Upper lobe of left lung (tissue), 6 donors: ENCODE measurements at places on chromosomes 11 and 22.

DNA sequence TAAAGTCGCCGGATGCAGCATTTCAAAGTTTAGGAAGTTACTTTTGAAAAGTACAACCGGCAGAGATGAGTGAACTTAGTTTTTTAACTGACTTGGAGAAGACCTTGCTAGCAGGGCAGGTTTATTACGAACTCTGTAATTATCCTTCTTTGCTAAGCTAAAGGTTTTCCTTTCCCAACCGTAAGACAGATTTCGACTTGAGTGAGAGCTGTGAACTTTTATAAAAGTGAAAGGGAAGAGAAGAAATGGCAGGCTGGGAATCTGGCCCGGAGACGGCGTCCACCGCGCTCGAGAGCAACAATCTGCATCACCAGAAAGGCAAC is 659 bp upstream of the TEAD1 start:
- DNase-seq: no peak

GRCh38 chr11:11070976-11071375 is 213.1 kb upstream of the ZBED5 start:
- DNase-seq: no peak

GRCh38 chr22:19891317-19892256 is 36.9 kb upstream of the GNB1L start:
- no peak for DNase-seq

DNA sequence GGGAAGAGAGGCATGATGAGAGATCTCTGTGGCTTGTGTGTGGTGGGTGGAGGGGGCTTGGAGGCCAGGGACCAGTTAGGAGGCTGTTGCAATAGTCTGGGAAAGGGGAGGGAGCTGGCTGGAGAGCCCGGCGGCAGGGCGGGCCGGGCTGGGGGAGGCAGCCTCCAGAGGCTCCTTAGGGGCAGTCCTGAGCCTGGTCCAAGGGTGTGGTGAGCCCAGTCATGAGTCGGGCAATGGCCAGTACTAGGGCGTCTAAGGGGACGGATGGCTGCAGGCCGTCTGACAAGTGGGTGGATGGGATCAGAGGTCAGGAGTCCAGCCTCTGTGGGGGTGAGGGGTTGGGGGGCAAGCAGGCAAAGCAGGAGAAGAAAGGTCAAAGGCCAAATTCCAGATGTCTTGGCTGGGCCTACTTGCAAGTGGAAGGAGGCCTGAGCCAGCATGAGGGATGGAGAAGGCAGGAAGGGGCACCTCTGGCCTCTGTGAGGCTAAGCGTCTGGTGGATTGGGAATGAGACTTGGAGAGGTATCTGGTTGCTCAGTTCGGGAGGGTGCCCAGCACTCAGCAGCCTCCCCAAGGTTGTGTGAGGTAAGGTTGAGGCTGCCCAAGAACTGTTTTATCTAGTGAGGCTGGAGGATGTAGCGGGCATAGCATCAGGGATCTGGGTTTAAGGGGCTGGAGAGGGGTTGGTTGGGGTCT is 6.0 kb upstream of the CD248 start:
- DNase-seq: peak; percentile 78

DNA sequence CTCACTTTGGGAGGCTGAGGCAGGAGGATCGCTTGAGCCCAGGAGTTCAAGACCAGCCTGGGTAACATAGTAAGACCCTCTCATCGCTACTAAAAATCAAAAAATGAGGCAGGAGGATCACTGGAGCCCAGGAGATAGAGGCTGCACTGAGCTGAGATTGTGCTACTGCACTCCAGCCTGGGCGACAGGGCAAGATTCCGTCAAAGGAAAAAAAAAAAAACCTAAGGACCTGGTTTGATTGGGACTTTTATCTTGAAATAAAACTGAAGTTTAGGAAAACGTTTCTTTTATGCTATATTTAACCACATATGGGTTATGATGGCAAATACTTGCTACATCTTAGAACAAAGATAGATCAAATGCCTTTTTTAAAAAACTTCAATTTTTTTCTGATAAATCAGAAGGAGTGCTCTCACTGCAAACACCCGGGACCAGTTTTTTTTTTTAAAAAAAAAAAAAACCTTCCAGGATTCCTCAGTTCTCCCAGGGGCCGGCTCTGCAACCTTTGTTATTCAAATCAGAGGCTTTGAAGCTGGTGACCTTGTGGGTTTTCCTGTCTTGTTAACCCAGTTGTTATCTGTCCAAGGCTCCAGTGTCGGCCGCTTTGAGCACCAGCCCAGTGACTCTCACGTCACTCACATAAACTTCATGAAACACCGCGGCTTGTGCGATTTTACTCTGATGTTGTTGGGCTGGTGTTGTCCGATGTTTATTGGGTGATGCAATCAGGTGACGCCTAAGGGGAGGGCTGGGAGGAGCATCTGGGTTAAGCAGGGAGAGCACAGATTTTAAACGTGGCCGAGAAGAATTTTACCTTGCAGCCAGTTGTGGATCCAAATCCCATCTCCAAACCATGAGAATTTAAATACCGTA is 24.7 kb upstream of the SLC22A12 start:
- DNase-seq: peak; percentile 54

DNA sequence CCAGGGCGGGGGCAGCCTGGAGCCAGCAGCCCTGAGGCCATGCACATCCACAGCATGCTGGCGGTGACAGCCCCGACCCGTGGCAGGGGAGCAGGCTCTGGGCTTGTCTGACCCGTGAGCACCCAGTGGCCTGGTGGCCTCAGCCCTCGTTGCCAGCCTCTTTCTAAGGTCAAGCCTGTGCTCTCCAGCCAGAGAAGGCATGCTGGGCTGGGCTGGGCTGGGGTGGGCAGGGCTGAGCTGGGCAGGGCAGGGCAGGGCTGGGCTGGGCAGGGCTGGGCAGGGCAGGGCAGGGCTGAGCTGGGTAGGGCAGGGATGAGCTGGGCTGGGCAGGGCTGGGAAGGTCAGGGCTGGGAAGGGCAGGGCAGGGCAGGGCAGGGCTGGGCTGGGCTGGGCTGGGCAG is 10.6 kb downstream of the H19 start:
- DNase-seq: no peak

GRCh38 chr11:119450590-119451326 is 27.8 kb upstream of the THY1 start:
- DNase-seq: no peak

DNA sequence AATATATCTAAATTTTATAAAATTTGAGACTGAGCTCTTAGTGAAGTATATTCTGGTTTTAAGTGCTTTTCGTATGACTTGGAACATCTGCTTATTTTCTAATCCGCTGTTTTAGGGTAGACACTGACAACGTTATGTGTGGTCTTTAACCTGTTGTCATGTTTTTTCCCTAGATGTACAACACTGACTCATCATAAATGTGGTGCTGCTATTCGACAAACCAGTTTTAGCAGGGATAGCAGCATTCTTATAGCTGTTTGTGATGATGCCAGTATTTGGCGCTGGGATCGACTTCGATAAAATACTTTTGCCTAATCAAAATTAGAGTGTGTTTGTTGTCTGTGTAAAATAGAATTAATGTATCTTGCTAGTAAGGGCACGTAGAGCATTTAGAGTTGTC is 23.8 kb upstream of the HIKESHI start:
- no peak for DNase-seq

- no peak for DNase-seq
Measured at GRCh38 chr11:35947437-35947836, 3.6 kb downstream of the LDLRAD3 start.

- DNase-seq: no peak
Measured at GRCh38 chr11:35376613-35377012, 42.7 kb downstream of the SLC1A2 start.

DNA sequence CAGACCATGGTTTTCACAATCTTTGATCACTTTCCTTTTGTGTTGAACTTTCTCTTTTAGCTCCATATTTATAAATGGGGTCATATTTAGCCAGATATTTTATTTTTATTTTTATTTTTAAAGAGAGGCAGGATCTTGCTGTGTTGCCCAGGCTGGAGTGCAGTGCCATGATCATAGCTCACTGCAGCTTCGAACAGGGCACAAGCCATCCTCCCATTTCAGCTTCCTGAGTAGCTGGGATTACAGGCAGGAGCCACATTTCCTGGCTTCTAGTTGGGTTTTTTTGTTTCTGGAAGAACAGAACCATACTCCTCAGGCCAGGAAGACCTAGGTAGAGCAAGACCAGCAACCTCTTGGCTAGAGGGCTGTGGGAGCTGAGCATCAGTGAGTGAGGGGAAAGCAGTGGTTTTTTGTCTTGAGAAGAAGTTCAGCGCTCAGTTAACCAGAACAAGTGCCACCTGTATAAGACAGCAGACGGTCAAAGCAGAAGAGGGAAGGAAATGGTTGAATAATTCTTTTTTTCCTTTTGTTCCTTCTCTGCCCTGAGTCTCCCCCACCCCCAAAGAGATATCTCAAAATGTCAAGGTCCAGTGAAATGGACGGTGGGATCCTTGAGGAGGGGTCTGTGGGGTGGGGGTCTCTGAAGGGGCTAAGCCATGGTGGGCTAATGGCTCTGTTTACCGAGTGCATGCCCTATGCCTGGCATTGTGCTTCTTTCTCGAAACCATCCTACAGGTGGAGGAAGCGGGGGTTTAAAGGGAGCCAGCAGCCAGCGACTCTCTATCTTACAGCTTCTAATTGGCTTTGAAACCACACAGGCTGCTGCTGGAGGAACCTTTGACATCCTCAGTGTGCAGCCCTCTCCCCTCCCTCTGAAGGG is 63.0 kb downstream of the PTPRJ start:
- DNase-seq: no peak

GRCh38 chr11:65720211-65720934 is at the start of gene RNASEH2C:
RNASEH2C (minus strand) TSS chr11:65720798; CDS start chr11:65720758, 40 bp downstream.
- DNase-seq: peak; percentile 95

GRCh38 chr11:67584881-67585873 is 1.6 kb downstream of the GSTP1 start:
- DNase-seq: no peak

DNA sequence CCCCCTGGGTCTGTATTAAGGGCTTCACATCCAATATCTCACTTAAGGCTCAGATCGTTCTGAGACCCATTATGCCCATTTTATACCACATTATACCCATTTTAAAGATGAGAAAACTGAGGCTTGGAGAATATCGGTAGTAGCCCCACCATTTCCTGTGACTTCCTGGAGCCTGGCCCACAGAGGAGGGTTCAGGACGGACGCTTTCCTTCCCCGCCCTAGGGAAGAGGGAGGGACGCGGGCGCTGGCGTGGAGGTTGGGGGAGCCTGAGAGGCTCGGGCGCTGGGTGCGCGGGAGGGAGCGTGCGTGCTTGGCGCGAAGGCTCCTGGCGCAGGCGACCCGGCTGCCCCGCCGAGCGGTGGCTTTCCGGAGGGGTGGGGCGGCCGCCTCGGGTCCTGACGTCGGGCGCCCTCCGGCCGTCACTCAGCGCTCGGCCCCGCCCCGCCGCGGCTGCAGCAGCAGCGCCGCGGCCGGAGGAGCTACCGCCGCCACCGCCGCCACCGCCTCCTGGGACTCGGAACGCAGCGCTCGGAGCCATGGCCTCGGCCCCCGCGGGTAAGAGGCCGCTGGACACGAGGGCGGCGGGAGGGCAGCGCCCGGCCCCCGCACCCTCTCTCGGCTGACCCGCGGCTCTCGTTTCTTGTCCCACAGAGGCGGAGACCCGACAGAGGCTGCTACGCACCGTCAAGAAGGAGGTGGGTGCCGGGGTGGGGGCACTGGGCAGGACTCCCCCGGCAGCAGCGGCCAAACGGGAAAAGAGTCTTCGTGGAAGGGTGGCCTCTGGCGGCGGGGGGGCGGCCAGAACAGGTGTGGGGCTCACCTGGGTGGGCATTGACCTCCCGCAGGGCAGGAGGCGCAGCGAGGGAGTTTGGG is at the start of gene SGSM1:
Gene SGSM1 (plus strand): TSS at position 422 of the 873 bp plus-strand sequence. CDS start 115 bp downstream, at position 537.
- DNase-seq: peak; percentile 85

- no peak for DNase-seq
Measured at GRCh38 chr22:36022162-36022561, 6.5 kb downstream of the RBFOX2 start.

GRCh38 chr11:129319201-129319600 is 56.4 kb upstream of the BARX2 start:
- DNase-seq: no peak

DNA sequence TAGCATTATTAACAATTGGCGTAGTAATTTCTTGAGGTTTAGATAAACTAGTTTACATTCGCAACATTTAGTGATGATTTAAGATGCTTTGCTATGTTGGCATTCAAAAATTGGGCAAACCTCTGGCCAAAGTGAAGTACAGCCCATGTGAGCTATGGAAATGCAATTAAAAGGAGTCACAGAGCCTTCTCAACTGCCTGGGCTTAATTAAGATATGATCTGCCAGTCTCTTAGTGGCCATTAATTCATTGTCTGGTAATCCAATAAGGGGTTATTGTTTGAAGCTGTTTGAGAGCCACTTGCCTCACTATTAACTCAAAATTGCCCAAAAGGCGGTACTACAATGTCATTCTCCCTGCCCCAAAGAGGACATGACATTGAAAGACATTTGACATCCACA is 608.9 kb downstream of the NTM start:
- DNase-seq: no peak
